Activated CD4-positive, alpha-beta T cell treated with anti-CD3 and anti-CD28 coated beads, Interleukin-2, amount 50 U/mL, for 1 hour (primary cell): ENCODE measurements at places on chromosomes 7 and 10.

DNA sequence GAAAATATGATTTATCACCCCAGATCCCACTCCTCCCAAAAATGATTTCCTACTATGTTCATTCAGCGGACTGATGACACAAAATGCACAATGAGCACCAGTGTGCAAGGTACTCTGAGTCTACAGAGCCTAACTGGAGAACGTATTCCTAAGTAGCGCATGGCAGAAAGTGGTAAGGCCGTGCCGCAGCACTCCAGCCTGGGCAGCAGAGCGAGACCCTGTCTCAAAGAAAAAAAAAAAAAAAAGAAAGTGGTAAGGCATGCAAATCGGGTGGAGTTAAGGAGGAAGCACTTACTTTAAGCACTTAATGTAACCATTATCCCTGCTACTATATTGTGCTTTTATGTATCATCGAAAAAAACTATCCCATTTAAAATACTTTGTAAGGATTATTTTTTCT, 25.5 kb downstream of the CYP51A1 start:
- DNase-seq: no peak

DNA sequence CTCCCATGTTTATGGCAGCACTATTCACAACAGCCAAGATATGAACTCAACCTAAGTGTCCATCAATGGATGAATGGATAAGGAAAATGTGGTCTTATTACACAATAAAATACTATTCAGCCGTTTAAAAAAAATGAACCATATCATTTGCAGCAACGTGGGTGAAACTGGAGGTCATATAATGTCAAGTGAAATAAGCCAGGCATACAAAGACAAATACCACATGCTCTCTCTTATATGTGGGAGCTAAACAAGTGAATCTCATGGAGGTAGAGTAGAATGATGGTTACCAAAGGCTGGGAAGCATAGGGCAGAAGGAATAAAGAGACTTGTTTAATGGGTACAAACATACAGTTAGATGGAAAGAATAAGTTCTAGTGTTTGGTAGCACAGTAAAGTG, 699.1 kb downstream of the NRG3 start:
- no peak for DNase-seq

DNA sequence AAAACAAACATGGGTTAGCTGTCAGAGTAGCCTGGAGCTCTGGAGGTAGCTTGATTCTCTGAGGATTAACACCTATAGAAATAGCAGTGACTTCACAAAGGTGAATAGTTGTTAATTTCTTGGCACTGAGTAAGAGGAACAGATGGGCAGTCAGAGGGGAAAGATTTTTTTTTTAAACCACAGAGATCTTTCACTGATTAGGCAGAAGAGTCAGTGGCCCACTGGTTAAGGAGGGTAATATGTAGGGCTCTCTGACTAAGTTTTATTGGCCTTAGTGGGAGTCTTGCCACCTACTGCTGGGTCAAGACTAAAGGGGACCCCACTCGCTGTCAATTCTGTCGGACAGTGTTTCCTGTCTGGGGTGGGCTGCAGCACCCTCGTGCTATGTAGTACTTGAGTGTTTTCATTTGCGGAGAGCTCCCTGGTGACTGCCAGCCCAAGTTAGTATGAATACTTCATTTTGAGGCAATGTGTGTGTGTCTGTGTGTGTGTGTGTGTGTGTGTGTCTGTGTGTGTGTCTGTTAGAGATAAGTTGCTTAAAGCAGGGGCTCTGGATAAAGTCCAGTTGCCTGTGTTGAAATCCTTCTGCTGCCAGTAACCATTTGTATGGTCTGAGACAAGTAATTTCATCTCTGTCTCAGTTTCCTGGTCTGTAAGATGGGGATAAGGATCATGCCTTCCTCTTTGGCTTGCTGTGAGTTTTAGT, 145.2 kb downstream of the ARID5B start:
- peak; percentile 12 for DNase-seq

- no peak for DNase-seq
Observed at GRCh38 chr10:109427411-109427810, 495.9 kb downstream of the XPNPEP1 start.

DNA sequence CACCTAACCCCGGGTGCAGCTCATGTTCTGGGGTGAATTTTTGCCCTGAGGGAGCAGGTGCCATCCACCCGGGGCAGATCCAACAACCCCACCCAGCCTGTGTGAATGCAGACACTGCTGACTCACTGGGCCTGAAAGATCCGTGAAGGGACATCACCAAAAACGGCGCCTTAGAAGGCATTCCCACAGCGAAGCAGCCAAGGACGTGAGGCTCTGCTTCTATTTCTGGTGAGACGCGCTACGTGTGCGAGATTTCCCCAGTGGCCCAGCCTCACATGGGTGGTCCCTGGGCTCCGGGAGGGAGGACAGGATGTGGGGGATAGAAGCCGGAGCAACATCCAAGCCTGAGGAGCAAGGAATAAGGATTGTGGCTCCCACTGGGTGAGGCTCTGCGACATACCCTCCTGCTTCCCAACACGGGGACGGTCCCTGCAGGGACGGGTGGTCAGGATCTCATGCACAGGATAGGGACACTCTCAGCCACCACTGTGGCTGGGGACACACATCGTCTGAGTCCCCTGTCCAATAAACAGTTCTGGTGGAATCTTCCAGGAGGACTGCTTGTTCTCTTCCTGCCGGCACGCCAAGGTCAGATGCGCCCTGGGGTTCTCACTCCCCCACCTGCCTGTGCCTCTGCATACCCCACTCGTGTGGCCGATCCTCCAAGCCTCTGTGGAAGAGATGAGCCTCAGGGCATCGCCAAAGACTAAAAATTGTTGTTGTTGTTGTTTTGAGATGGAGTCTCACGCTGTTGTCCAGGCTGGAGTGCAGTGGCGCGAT, 70.2 kb downstream of the ZRANB1 start:
- DNase-seq: no peak

GRCh38 chr7:156232931-156233705, 407.5 kb upstream of the RNF32 start:
- no peak for DNase-seq

DNA sequence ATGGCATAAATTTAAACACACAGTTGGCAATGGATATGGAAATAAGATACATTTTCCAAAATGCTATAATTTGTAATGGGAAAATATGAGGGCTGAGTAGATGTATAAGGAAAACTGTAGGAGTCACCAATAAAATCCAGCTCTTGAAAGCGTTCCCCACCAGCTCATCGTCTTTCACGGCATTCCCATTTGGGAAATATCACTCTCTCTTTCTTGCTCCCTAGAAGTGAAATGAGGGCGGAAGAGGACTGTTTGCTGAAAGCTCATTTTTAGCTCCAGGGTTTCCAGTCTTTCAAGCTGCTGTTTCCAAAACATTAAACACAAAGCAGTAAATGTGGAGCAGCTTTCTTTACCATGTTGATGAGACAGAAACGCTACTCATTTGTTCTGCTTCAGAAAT, 104.6 kb upstream of the SFMBT2 start:
- DNase-seq: no peak

- no peak for DNase-seq
Observed at GRCh38 chr10:101744267-101744666, 31.6 kb downstream of the FGF8 start.

DNA sequence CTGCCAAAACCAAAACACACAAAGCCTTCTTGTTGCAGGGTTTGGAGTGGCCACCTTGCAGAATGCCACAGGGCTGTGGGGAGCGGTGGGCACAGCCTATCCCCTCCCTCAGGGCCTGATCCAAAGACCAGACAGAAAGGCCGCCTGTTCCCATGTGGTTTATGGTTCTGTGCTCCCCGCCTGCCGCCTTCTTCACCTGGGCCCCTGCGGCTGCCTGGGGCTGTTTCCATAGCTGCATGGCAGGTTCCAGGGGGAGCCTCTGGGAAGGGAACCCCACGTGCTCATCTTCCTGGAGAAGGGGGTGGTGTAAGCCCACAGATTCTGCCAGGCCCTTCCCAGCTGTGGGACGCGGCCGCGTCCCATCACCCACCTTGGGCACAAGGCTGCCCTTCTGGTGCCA, 70.7 kb upstream of the EZH2 start:
- DNase-seq: no peak

DNA sequence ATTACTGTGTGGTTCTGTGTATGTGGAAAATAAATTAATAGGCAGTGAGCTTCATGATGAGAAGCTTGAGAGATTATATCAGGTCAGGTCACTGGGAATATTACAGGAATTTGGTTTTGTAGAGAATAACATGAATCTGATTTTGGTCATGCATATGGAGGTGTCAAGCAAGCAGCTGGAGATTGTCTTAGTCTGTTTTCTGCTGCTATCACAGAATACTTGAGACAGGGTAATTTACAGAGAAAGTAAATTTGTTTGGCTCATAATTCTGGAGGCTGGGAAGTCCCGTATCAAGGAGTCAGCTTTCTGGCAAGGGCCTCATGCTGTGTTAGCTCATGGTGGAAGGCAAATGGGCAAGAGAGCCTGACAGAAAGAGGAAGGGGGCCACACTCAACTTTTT, 120.7 kb upstream of the FAM3C start:
- DNase-seq: no peak

GRCh38 chr10:120042705-120043104, 150.2 kb downstream of the SEC23IP start:
- no peak for DNase-seq

- DNase-seq: no peak
Observed at GRCh38 chr10:124748953-124749645, 4.9 kb upstream of the FAM53B start.

DNA sequence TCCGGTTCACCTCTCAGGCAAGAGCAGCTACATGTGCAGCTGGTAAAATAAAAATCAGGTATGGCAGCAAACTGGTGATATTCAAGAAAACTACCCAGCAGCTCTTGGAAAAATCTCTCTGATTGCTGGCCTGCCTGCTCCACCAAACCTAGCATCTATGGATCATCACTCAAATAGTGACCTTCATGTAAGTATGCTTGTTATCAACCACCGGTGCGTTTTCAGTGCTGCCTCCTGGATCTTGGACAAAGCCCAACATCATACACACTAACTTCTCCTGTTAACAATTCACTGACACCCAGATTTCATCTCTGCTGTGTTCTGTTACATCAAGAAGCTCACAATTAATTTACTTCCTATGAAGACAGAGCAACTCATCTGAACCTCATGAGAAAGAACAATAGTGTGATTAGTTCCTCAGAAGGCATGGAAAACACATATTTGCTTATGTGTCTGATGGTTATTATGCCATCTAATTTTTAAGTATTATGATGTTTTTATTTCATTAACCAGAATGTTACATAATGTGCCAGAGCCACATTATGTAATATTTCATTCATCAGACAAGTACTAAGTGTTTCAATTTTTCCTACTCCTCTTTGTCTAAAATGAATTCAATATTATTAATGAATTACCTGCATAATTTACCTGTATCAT, 8.8 kb downstream of the CDK6 start:
- DNase-seq: no peak

DNA sequence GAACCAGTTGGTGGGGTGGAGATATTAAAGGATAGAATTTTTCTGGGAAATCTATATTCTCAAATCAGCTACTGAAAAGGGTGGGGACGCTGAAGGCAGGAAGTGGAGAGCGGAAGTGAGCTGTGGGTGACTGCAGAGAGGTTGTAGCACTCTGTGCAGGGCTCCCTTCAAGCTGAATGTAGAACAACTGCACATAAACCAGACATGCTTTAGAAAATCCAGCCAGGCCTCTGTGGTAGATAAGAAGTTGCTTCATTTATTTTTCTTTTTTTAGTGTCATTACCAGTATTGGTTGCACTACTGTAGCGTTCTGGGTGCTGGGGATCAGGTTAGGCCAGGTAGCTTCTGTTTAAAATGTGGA, 127.8 kb downstream of the CELF2 start:
- DNase-seq: peak; percentile 59

GRCh38 chr7:84336303-84336702, 141.7 kb upstream of the SEMA3A start:
- no peak for DNase-seq

GRCh38 chr7:42527004-42527403, 290.0 kb upstream of the GLI3 start:
- DNase-seq: no peak

DNA sequence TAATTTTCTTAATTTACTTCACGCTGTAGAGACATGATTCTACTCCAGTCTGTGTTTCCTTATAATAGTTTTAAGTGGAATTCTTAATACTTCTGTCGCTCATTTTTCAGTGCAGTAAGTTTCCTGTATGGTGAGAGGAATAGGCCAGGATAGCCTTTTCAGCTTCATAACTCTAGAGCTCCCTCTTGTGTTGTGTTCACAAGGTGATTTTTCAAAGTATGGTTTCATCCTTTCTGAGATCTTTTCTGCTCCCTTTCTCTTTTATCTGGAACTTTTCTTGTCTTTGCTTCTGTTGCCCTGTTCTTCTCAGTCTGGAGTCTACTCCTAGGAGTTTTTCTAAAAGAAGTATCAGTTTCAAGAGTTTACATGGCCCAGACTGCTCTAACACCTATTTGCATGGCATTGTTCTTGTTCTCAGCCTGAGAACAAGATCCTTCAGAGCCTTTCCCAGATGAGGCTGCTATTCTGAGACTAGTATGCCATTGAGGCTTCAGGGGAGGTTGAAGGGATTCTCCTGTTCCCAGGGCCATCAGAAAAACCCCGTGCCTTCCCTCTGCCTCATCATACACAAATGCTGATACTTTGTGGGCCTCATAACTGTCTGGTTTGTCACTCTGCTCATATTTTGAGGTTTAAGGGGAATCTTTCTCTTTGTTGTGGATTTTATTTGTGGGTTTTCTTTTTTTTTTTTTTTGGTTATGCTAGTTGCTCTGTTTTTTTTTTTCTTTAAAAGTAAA, 21.8 kb downstream of the NET1 start:
- no peak for DNase-seq

GRCh38 chr10:13613519-13613918, 26.8 kb downstream of the PRPF18 start:
- DNase-seq: no peak

DNA sequence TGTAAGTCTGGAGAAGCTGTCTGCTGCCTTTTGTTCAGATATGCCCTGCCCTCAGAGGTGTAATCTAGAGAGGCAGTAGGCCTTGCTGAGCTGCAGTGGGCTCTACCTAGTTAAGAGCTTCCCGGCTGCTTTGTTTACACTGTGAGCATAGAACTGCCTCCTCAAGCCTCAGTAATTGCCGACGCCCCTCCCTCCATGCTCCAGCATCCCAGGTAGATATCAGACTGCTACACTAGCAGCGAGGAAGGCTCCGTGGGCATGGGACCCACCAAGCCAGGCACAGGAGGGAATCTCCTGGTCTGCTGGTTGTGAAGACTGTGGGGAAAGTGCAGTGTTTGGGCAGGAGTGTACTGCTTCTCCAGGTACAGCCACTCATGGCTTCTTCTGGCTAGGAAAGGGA, 26.4 kb upstream of the CXCL12 start:
- no peak for DNase-seq
